ENCODE measurements at places on chromosomes 6 and 20.

DNA sequence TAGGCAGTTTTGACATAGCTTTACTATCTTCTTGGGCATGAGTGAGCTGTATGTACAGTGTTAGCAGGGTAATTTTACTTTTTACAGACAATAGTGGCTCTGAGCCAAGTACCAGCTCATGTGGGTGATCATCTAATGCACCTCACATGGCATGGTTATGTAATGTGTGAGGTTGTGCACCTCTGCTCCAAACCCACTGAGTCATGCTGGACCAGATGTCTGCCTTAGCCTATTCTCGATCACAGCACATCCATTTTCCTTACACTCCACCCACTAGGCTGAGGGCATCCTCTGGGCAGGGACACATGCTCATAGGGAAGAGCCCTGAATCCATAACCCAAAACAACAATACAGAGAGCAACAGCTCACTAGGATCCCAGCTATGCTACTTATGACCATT lies 71.6 kb upstream of the FBXL4 start:
- peak; percentile 50 for DNase-seq

DNA sequence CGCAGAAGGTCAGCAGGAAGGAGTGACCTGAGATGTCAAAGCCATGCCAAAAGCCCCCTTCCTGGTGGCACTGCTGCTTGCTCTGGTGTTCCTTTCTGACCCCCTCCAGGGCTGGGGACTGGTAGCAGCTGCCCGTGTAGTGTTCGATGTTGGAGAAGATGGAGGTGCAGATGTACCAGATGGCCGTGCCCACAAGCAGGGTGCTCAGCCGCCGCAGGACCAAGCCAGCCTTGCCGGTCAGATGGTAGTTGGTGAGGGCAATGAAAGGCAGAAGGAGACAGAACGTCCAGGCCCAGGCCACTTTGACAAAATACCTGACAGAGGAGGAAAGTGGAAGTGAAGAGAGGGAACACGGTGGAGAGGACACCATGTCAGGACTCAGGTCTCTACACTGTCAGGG lies 4.1 kb downstream of the FITM2 start:
- no peak for DNase-seq

DNA sequence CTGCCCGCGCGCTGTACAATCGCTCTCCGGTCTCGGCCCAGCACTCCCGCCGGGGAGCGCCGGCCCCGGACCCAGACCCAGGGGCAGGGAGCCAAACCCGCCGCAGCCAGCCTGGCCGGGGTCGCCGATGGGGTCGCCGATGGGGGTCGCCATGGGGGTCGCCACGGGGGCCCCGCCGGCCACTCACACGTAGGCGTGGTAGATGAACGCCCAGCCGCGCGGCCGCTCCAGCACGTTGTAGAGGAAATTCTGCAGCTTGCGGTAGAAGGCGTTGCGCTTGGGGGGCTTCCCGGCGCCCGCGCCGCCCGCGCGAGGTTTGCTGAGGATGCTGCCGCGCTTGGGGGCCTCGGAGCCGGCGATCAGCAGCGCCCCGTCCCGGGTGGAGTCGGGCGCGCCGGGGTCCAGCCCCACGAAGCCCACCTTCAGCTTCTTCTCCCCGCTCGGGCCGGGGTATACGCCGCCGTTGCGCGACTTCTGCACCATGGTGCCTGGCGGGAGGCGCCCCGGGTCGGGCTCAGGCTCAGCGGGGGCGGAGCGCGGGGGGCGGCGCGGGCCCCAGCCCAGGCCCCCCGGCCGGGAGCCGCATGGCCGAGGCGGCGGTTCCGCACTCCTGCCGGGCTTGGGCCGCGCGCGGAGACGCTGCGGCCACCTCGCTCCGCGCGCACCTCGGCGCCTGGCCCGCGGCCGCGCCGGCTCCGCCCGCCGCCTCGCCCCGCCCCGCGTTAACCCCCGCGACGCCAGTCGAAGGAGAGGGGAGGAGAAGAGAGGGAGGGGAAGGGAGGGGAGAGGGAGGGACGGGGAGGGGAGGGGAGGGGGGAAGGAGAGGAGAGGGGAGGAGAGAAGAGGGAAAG lies at the start of gene KCNQ2:
Gene KCNQ2 (minus strand): TSS at position 675 of the 851 bp plus-strand sequence. CDS start 192 bp downstream, at position 483.
- DNase-seq = no peak

GRCh38 chr6:19864285-19864684 lies 27.1 kb downstream of the ID4 start:
- no peak for DNase-seq

DNA sequence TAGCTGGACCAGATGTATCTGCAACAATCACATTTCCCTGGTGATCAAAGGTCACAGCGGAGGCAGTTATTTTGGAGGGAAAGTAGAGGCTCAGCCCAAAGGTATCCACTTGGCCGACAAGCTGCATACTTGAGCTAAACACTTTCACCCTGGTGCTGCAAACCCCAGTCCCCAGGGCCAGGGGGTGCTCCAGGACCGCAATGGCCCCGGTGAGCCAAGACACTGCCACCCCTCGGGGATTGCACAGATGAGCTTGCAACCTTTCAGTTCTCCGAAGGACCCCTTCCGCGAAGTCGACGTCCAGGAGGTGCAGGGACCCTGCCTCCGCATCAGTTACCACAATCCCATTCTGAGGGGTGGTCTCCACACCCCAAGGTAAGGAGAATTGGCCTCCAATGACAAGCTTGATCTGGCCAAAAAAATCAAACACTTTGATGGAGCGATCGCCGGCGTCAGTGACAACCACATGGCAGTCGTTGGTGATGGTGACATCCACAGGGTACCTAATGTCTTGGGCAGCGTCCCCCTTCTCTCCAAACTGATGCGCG lies 823 bp downstream of the NHLRC1 start:
- no peak for DNase-seq

DNA sequence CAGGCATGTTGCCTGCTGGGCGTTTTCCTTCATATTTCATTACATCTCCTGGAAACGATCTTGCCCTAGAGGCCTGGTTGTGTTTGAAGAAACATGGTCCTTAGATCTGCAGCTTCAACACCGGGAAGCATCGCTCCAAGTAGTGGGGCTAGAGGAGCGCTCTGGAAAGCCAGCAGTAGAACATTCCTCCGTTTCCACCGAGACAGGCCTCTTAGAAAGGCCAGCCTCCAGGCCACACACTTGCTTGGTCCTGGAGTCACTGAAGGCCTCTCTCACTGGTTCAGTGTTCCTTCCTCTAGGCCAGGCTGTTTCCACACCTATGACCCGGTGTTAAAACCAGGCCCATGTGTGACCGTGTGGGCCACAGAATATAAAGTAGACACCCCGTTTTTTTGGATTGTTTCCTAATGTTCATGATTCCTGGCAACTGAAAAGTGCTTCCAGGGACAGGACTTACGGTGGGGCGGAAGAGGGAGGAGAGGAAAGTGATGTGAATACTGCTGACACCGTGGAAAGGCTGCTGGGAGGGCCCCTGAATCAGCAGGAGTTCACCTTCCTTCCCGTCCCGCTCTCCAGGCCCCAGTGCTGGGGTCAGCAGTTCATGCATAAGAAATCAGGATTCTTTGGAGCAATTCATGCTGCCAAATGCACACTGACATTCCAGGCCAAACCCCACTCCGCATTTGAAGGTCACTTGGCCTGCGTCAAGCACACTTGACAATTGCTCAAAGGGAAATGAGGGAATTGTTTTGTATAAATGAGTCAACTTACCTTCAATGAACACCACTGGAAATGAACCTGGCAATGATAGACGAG lies 83.8 kb downstream of the IYD start:
- DNase-seq = no peak

- DNase-seq = no peak
Observed at GRCh38 chr6:139107051-139107450, 27.8 kb upstream of the HECA start.

GRCh38 chr6:144341831-144342527 lies 56.8 kb downstream of the UTRN start:
- no peak for DNase-seq

Measured in GM23248 (cell line).